ENCODE measurements at places on chromosomes 1 and 21.

- DNase-seq, result no peak
Observed at GRCh38 chr1:163467289-163467688, 145.5 kb downstream of the NUF2 start.

DNA sequence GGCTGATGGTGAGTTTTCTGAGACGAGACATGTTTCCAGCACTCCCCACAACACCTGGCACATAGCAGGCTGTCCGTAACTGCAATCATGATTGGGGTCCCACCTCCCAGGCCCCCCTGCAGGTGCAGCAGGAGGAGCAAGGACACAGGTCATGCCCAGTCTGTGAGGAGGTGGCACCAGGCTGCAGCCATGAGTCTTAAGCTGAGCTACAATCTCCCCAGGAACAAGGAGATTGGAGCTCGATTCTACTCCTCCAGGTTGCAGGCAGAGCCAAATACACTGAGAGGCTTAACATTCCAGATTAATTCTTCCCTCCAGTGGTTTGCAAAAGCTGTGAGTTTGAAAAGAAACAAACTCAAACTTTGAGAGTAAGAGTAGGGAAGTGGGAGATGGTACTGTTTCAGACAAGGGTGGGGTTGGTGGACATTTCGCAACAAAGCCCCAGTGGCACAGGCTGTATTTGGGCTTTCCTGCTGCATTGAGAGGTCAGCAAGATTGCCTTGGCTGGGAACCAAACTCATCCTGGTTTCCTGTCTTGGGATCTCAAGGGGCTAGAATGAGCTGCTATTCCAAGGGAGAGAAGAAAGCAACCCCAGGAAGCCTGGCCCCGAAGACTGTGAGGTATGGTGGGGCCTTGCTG lies 64.8 kb upstream of the GALNT2 start:
- DNase-seq, result no peak

GRCh38 chr1:3632298-3632697 lies 7.5 kb downstream of the TPRG1L start:
- no peak for DNase-seq

GRCh38 chr1:41414716-41415306 lies 53.6 kb downstream of the FOXO6 start:
- DNase-seq, result no peak

GRCh38 chr21:17709266-17709611 lies 96.5 kb upstream of the BTG3 start:
- DNase-seq, result no peak

- DNase-seq, result no peak
Observed at GRCh38 chr1:39107341-39108290, 81.5 kb downstream of the NDUFS5 start.

DNA sequence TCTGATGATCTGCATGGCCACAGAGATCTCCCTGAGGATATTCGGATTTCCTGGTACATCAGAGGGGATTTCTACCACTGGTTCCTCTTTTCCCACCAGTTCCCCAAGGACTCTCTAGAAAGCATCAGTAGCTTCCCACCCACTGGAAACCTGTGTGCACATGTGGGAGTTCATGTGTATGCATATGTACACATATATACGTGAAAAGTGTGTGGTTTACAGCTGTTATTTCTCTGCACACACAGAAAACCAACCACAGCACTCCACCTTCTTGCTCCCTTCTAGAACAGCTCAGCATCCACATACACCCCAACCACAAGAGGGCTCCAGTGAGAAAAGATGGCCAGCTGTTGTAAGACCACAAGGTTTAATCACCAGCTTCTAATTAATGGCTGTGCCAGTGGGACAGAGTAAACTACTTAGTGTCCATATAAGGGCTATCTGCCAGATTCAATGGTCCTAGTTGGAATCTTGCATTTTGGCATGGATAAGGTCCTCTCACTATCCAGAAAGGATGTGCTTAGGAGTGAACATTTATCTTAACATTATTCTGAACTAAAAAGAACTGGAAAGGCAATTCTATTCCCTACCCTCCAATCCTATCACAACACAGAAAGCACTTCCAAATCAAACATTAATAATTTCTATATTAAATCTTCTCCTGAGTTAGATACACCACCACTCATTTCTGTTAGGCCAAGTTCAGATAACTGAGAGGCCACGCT lies 24.1 kb downstream of the GPR3 start:
- DNase-seq, result peak; percentile 72

- no peak for DNase-seq
Observed at GRCh38 chr1:54548389-54549044, 489 bp downstream of the ACOT11 start.

- DNase-seq, result no peak
Observed at GRCh38 chr21:20652846-20653245, 345.4 kb upstream of the NCAM2 start.

GRCh38 chr1:56627636-56628039 lies 17.5 kb upstream of the PRKAA2 start:
- no peak for DNase-seq

GRCh38 chr1:182700351-182700709 lies 15.9 kb upstream of the RGS8 start:
- no peak for DNase-seq

- DNase-seq, result no peak
Observed at GRCh38 chr1:233082778-233083550, 132.6 kb downstream of the NTPCR start.

GRCh38 chr1:44919400-44919799 lies 67.0 kb downstream of the EIF2B3 start:
- DNase-seq, result no peak

- DNase-seq, result no peak
Observed at GRCh38 chr1:44603718-44604117, 70.6 kb downstream of the TMEM53 start.

DNA sequence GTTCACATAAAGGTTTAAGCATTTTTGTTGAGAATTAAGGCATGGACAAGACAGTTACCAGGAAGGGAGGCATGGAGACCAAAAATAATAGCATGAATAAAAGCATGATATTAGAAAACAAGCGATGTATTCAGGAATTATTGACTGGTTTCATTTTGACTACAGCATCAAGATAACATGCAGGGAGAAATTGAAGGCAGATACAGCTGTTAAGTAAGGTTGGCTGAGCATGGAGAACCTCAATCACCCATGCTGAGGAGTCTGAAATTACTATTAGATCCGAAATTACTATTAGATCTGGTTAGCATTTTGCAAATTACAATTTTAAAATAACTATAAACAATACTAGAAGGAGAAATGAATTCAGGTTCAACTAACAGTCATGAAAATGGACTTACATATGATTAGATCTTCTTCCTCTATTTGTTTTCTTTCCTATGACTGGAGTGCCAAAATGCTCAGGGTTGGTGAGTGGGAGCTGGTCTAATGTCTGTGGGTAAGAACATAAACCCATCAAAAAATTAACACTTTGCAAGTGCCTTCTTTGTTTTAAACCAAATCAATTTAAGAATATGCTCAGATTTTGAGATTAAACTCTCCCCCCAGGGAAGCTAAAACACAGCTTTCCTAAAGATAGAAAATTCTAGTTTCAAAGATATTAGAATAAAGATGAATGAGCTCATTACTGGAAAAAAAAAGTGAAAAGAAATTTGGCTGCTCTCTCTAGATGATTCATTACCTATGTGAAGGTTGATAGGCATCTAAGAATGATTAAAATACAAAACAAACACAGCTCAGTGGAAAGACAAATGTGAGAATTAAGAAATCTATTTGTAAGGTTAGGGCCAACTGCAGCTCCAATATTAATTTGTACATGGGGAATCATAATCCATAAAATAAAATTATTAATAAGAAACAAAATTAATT lies 81.7 kb downstream of the ARID4B start:
- no peak for DNase-seq

GRCh38 chr1:232987774-232988140 lies 37.3 kb downstream of the NTPCR start:
- no peak for DNase-seq

DNA sequence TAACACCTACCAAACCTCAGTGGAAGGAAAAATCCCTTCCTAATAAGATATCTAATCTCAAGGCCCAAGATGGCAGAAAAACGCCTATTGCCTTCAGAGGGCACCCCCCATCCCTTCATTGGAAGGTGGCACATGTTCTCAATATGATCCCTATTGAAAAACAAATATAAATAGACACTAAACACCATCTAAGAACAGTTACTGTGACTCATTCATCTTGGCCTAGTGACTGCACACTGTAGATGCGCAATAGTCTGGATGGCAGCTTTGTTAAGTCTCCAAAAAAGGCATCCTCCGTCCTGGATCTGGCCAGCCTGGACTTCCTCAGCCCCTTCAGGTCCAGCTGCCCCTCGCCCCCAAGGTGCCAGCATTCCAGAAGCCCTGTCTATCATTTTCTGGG lies 121.9 kb downstream of the CAPN8 start:
- no peak for DNase-seq

GRCh38 chr1:11784256-11784992 lies 21.3 kb downstream of the MTHFR start:
- no peak for DNase-seq

GRCh38 chr1:201279313-201279712 lies 4.0 kb upstream of the PKP1 start:
- no peak for DNase-seq

- no peak for DNase-seq
Observed at GRCh38 chr1:94787691-94788090, 32.5 kb upstream of the SLC44A3 start.

GRCh38 chr1:89865498-89866382 lies 44.9 kb downstream of the LRRC8D start:
- DNase-seq, result peak; percentile 20

DNA sequence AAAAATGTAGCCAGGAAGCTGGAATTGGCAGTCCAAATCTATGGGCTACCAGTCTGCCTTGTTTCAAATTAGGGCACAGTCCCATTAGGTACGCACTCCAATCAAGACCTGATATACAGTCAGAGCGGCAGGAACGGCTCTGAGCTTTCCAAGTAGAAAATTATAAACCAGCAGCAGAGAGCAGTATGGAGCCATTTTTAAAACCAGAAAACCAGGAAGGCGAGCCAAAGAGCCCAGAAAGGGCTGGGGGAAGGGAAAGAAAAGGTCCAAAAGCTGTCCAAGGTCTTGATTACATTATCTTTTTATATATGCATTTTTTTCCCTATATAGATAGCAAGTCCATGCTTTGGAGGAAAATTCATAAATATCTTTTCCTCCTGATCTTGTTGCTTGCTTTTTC lies 719.0 kb downstream of the RWDD3 start:
- peak; percentile 1 for DNase-seq

DNA sequence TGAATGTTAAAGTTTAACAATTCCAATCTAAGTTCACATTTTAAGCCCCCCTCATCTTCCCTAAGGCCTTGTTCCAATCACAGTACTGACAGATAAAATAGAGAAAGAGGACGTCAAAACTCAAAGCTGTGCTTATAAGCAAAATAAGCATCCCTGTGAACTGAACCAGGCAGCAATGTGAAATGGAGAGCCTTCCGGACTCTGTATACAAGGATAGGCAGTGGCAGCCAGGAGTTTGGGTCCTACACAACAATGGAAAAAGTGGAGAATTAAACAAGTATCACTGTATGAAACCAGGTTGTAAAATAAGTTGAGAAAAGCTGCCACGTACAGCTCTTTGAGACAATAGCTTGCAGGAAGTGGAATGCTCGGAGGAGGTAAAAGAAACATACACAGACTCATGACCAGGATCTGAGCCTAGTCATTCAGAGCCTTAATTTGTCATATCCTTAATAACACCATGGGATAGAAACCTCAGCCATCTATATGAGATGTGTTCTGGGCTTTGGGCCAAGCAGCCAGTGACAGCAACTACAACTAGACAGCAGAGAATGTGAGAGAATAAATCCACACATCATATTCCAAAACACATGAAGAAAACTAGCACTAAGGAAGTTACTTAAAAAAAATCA lies 55.2 kb upstream of the PALMD start:
- peak; percentile 64 for DNase-seq

GRCh38 chr21:31558189-31558961 lies 101.1 kb upstream of the SOD1 start:
- no peak for DNase-seq
